ENCODE measurements at places on chromosomes 2 and 18.

GRCh38 chr2:70834106-70834505 lies 1.5 kb downstream of the CD207 start:
- no peak for DNase-seq

- no peak for DNase-seq
Observed at GRCh38 chr2:242063850-242064249, 194.3 kb downstream of the RTP5 start.

DNA sequence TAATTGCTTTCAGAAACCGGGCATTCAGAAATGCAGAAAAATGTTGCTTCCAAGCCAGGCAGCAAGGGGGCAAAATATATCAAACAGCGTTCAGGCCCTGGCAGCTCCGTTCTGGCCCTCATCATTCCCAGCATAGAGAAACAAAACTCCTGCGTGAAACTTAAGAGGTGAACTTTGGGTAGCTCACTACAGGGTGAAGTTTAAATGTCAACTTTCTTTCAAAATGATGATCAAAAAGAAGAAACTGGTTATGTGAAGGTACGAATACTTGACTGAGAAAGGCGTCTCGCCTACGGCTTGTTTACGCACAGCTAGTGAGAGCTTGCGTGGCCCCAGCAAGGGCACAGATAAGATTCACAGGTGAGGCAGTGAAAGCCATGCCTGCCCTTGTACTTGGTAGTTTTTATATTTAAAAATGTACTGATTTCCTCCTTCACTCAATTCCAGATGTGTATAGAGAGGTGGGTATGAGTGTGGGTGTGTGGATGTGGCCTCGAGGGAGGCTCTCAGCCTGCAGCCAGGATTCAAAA lies 127.5 kb downstream of the NFATC1 start:
- no peak for DNase-seq

DNA sequence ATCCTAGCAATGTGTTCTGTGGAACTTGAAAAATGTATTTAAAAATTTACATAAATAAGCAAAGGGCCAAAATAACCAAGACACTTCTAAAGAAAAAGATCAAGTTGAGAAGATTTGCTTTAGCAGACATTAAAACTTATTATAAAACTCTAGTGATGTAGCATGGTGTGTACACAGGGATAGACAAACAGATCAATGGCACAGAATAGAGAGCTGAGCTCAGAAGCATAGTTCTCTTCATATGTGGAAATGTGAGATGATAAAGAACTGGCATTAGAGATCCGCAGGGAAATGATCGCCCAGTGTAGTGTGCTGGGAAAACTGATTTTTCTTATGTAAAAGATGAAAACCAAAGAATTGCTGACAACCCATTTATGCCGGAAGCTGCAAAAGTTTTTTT lies 39.4 kb downstream of the SERPINB8 start:
- no peak for DNase-seq

DNA sequence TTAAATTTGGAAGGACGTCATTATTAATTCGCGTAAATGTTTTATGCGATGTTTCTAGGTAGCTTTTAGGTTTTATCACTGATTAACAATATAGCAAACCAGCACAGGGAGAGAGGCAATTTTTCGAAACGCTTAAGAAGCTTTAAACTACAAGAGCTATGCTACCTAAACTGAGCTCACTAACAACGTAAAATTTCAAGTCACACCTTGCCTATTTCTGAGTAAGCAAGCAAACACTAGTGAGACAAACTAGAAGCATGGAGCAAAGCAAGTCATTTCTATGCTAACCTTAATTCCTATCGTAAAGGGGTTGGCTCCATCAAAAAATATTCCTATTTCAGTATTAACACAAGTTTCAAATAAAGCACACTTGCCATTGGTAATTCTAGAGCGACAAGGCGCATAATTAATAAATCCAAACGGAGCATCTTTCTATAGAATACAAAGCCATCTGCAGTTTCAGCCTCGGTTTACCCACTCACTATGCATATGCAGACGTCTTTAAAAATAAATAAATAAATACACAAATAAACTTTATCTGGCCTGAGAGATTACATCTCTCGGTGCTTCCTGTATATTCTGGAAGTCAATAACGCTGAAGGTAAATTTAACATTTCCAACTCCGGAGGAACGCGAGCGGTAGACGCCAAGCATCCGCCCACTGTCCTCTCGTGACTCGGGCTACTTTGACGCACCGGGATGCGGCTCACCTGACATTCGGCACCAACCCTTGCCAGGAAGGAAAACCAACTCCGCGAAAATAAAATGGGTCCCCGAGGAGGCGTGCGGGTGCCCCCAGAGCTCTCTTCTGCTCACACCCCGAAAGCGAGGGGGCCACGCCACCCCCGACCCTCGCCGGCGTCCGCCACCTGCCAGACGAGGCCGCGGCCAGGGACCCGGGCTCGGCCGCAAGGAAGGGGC lies 947 bp downstream of the ITSN2 start:
- DNase-seq = no peak

GRCh38 chr2:233922471-233922870 lies 5.3 kb downstream of the TRPM8 start:
- no peak for DNase-seq

- no peak for DNase-seq
Observed at GRCh38 chr2:189648846-189649509, 12.3 kb upstream of the ASNSD1 start.

- no peak for DNase-seq
Observed at GRCh38 chr2:159677654-159678053, 34.7 kb upstream of the MARCHF7 start.

DNA sequence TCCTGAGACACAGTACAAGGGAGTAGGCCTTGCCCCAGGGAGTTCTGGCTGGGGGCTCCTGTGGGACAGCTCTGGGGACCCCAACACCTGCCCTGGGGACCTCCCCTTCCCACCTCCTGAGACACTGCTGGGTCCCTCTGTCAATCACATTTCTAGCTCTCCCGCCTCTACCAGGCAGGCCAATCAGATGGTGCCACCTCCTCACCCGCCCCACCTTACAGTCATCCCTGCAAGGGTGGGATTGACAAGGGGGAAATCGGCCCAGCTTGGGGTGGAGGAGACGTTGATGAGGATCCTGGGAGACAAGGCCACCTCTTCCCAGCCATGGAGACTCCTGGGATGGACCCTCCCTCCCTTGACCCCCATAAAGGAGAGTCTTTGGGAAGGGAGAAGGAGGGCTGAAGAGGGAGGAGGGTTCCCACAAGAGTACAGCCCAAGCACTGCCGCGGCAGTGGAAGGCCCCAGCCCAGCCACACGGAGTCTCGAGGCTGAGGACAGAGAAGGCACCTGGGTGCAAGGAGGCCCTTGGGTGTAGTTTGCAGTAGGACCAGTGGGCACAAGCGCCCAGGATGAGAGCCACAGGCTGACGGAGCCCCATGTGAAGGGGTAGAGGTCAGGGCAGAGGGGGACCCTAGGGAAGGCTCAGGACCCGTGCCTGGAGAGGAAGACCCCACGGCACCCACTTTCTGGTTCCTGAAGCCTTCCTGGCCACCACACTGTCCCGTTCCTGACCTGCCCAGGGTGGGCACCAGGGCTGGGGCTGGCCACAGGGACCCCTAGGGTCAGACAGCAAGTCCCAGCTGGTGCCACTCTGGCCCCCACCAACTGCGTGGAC lies 109.9 kb upstream of the OTOS start:
- no peak for DNase-seq

- DNase-seq = no peak
Observed at GRCh38 chr2:28640260-28640907, 111.2 kb upstream of the PPP1CB start.

- no peak for DNase-seq
Observed at GRCh38 chr2:175766880-175767279, 235.2 kb downstream of the LNPK start.

DNA sequence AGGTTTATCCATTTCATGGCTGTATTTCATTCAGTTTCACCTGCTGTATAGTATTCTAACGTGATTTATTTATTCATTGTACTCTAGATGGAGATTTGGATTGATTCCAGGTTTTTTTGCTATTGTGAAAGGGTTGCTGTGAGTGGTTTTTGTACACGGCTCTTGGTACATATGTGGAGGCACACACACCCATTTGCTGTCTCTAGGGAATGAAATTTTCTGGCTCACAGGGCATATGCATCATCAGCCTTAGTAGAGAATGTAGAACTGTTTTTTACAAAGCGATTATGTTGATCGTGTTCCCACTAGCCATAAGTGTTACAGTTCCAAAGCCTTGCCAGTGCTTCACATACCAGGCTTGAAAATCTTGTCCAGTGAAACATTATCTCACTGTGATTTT lies 5.1 kb downstream of the SPTBN1 start:
- DNase-seq = no peak

DNA sequence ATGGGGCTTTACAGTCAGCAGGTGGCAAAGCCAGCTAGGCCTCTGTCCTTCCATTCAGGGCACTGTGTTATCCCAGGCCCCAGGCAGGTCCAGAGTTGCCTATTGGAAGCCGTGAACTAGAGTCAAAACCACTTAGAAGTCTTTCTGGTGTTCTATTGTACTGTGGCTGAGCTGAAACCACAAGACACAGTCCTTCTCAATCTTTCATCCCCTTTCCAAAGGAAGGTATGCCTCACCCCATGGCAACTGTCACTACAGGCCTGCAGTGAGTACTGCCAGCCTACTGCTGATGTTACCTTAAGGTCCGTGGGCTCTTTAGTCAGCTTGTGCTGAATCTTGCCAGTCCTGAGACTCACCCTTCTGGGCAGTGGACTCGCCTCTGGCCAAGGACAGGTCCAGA lies 181.6 kb downstream of the GULP1 start:
- no peak for DNase-seq

- DNase-seq = no peak
Observed at GRCh38 chr2:19538411-19538963, 180.1 kb upstream of the OSR1 start.

DNA sequence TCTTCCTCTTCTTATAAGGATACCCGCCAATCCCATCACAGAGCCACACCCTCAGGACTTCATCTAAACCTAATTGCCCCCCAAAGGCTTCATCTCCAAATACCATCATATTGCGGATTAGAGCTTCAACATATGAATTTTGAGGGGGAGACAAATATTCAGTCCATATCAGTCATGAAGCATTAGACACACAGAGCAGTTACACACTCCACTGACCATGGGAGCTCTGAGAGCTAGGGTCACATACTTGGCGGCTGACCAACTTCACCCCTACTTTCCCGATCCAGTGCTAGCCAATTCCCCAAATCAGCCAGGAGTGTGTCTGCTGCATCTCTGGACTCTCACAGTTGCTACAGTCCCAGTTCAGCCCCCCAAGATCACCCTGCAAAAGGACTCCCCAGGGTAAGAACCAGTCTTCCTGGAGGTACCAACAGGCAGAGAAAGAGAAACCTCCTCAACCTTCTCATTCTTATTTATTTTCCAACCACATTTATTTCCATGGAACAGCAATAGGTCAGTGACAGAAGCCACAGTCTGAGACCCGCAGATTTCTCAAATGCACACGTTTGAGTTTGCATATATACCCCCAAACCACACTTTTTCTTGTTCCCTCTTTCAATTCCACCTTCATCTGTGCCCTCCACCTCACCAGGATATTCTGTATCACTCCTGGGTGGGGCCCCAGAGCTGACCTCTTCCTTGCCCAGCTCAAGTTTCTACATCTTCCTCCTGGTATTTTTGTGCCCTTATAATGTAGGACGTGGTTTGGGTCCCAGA lies 33.3 kb downstream of the SPP2 start:
- no peak for DNase-seq

DNA sequence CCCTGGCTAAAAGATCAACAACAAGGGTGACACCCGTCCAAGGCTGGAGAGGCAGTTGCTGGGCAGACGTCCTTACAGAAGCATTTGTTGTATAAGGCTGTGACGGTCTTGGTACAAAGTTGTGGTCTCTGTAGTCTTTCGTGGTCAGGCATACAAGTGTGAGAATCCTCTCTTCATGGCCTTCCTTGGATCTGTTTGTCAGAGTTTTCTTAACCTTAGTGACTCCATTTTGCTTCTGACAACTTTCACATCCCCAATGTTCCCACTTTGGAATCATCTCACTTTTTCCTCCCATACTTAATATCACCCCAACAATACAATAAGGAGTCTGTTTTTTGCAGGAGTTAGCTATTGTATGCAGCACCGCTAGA lies 72.7 kb upstream of the ZCCHC2 start:
- DNase-seq = no peak

- no peak for DNase-seq
Observed at GRCh38 chr2:39521876-39522517, 84.9 kb upstream of the MAP4K3 start.

- no peak for DNase-seq
Observed at GRCh38 chr2:130336150-130336876, 6.4 kb upstream of the IMP4 start.

- DNase-seq = no peak
Observed at GRCh38 chr2:101717071-101717845, 19.8 kb downstream of the MAP4K4 start.

DNA sequence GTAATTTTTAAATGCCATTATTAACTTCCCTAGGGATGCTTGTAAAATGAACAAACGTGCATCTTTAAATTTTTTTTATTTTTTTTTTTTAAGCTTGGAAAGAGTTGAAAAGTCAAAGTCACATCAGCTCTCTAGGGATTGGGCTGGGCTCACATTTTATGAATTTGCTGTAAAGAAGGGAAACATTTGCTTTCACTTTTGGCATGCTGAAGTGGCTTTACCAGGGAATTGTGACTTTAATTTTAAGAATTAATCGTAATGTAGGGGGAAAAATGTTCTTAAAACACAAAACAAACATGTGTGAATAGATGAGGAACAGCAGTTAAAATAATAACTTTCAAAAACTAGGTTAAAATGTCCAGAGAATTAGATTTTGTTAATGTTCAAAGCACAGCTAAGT lies 123.0 kb downstream of the AGAP1 start:
- DNase-seq = no peak

Data from stimulated activated CD8-positive, alpha-beta memory T cell treated with anti-CD3 and anti-CD28 coated beads, Interleukin-7, amount 100 ng/mL, for 1 hour (primary cell).